ENCODE measurements at places on chromosomes 4 and X.

DNA sequence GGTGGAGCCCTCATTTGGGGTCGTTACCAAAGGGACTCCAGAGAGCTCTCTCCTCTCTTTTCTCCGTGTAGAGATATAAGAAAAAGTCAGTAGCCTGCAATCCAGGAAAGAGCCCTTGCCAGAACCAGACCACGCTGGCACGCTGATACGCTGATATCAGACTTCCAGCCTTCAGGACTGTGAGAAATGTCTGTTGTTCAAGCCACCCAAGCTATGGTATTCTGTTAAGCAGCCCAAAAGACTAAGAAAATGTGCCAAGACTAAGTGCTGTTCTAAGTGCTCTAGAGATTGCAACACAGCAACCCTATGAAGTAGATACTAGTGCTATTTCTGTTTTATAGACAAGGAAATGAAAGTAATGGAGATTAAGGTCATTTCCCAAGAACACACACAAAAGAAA lies 205.7 kb downstream of the CAMK2D start:
- no peak for DNase-seq

DNA sequence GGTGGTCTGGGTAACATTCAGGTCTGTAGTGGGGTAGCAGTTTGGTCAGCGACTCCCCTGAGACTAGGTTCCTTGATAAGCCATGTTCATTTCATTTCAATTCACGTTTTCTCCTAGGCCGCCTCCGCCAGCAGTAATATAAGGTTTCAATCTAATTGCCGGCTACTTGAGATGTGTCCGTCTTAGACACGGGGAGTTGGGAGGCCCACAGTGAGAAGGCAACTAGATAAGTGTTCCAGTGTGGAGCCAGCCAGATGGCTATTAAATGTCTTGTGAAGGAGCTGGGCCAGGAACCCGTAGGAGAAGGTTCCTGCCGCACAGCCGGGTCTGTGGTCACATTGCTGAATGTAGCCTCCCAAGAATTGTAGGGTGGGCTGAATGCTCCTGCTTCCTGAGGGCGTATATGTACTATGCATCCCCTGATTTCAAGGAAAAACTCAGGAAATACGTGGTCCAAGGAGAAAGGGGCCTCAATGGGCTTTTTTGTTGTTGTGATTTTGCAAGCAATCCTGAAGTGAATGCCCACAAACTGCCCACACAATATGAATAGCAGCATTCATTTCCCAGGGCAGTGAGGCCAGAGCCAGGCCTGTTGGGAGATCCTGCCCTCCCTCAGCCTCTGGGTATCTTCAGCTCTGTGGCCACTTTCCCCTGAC lies 220.6 kb upstream of the RPL34 start:
- no peak for DNase-seq

DNA sequence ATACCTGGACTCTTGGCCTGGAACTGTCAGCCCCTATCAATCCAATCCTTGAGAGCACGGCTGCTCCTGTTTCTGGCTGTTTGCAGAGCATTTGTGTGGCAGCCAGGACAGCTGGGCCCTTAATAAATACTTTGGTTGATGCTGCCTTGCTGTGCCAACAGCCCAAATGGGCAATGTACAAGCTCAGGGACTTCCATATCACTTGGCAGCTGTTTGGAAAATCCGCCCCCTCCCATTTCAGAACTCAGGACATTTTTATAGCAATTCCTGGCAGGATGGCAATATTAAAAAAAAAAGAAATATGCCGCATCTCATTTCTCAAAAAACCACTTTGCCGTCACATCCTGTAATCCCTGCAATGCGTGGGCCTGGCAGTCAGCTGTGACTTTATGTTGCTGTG lies 218.9 kb downstream of the HS3ST1 start:
- DNase-seq = no peak

- DNase-seq = no peak
These were observed 58.2 kb downstream of the WDR17 start for GRCh38 chr4:176123710-176124407.

GRCh38 chrX:8103655-8104054 lies 67.4 kb downstream of the VCX2 start:
- no peak for DNase-seq

GRCh38 chr4:35175487-35175886 lies 1068.8 kb downstream of the ARAP2 start:
- no peak for DNase-seq

GRCh38 chr4:111678479-111678878 lies 466.8 kb upstream of the FAM241A start:
- DNase-seq = no peak

DNA sequence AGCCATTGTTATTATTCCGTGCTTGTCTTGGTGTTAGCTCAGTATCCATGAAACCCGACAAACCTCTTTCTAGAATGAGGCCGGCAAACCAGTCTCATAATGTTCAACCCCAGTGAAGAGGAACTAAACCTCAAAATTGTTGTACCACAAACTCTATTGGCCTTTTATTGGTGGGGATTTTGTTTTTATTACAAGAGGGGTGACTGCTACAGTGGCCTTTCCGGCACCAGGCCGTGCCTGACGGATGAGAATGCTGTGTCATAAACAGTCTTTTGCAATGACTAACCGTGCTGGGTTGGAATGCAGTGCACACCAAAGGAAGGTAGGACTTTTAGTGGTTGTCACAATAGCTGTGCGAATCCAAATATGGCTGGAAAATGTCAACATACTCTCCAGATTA lies 60.8 kb downstream of the SHROOM2 start:
- DNase-seq = no peak

DNA sequence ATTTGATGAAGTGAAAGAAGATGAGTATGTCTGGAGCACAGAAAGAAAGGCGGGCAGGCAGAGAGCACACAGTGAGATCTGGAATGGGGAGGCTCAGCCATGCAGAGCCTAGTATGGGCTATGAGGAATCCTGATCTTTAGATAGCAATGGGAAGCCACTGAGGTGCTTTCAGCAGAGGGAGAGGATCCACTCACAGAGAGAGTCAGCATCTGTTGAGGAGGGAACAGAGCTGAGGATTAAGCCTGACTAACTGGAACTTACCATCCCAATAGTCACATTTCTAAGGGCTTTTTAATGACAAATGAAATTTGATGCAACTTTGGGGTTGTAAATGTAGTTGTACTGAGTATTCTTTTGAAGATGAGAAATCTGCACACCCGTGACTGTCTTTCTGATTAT lies 20.6 kb upstream of the FGFBP2 start:
- no peak for DNase-seq

DNA sequence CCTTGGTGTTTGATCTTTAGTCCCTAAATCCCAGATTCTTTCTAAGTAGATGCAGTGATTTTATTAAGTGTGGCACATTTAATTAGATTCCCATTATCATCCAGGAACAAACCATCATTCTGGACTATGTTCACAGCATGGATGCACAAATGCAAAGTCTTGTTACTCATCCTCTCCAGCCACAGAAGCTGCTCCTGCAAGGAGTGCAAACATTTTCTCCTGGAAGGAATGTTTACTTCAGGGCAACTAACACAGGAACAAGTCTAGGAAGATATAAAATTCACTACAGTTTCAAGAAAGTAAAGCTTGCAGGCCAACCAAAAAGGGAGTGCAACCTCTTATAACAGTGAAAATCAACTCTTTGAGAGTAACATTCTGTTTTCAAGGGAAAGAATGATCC lies 106.0 kb downstream of the IQCM start:
- DNase-seq = no peak

- DNase-seq = no peak
These were observed 14.9 kb downstream of the SPRY1 start for GRCh38 chr4:123411514-123411913.

DNA sequence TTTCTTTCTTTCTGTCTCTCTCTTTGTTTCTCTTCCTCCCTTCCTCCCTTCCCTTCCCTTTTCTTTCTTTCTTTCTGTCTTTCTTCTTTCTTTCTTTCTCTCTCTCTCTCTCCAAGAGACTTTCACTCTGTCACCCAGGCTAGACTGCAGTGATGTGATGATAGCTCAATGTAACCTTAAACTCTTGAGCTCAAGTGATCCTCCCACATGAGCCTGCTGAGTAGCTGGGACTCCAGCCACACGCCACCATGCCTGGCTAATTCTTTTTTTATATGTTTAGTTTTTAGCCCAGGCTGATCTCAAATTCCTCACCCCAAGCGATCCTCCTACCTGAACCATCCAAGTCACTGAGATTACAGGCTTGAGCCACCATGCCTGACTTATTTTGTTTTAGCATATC lies 64.3 kb upstream of the EMCN start:
- no peak for DNase-seq

DNA sequence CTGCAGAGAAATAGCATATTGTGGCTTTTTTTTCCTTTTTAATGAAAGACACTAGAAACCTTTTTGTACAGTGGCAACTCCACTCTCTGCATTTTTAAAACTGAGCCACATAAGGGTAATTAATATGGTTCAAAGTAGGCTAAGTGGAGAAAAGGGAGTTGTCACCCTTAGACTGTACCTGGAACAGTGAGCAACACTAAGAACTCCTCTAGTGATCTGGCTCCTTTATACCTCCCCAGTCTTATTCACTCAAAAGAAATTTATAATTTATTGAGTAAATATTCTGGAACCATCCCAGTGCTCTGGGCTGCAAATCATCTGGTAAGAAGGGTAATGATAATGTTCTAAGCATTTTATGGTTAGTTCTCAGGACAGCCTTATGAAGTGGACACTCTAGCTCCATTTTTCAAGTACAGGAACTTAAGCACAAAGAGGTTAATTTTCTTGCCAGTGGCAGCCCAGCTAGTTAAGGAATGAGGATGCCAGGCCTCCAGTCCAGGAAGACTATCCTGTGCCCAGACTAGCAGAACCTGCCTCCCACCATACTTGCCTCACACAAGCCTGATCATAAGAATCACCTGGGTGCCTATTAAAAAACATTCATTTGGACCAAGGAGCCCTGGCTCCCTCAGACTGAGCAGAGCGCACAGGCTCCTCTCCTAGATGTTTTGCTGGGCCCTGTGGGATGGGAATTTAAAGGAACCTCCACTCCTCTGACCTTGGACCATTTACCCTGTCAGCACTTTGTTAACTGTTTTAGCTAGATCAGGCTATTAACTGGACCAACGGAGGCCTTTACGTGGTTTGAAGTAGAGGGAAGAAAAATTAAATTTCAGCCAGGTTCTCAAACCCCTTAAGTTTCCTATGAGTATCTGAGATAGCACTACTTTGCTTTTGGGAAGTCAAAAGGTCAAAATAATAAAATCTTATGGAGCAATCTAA lies 102.6 kb downstream of the PDE5A start:
- DNase-seq = no peak

DNA sequence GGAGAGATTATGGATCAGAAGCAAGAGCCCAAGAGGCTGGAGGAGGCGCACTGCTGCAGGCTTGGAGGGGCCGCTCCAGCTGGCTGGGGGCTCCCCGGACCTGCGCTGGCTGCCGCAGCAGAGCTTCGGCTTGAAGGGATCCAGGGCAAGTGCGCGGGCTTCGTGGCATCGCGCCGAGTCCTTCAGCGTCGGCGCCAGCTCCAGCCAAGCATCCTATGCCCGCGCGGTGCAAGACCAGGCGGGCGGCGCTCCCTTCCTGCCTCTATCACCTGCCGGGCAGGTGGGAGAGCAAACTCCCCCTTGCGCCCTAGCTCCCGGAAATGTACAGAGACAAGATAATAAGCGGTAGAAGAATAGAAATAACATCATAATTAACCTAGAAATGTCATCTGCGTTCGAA lies 10.5 kb upstream of the UCP1 start:
- no peak for DNase-seq

- no peak for DNase-seq
These were observed 26.5 kb upstream of the HERC6 start for GRCh38 chr4:88352062-88352740.

DNA sequence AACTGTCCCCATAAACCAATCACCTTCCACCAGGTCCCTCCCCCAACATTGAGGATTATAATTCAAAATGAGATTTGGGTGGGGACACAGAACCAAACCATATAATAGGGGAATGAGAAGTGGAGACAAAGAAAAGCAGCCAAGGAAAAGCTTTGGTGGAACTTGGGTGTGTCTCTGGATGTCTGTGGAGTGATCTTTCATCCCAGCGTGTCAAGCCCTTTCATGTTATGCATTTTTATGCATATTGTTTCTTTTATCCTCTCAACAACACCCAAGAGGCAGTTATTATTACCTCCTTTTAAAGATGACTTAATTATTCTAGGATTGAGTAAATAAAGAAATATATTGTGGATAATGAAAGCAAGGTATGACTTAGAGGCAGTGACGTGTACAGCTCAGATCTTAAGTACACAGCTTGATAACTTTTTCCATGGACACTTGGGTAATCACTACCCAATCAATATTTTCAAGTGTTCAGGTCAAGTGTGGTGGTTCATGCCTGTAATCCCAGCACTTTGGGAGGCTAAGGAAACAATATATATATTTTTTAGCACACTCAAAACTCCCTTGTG lies 42.6 kb upstream of the HOPX start:
- DNase-seq = no peak

DNA sequence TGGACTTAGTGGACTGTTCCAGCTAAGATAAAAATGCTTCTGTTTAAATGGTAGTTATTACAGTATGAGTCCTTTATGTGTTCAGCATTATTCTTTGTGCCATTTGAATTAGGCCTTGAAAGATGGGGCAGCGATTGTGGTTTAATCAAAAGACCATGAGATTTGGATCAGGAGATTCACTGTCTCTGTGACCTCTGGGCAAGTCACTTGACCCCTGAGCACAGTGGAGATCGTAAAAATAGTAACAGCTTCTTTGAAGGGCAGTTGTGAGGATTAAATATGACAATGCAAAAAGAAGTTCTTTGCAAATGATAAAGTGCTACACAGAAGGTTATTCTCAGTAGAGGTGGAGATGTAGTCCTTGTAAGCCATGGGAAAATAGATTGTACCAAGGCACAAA lies 10.8 kb downstream of the CXCR3 start:
- DNase-seq = no peak

- DNase-seq = no peak
These were observed 58.6 kb upstream of the MCF2 start for GRCh38 chrX:139766545-139766983.

DNA sequence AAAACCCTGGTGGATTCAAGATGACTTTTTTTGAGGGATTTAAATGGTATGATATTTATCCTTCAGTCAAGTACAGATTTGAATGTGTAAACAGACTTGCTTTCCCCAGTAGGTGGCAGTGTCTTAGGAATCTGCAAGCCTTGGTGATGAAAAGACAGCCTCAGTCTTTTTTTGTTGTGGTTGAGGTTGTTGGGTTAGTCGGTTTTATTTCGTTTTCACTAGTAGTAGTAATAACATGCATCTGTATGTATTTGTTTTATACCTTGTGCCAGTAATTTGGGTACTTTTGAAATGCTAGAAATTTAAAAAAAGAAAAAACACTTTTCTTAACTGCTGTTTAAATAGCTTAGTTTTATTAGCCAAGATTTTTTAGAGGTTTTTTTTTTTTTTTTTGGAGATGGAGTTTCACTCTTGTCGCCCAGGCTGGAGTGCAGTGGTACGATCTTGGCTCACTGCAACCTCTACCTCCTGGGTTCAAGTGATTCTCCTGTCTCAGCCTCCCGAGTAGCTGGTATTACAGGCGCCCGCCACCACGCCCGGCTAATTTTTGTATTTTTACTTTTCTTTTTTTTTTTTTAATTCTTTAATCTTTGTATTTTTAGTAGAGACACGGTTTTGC lies 39.2 kb downstream of the COPS4 start:
- peak; percentile 33 for DNase-seq

- DNase-seq = no peak
These were observed 39.4 kb upstream of the TET2 start for GRCh38 chr4:105107095-105107856.

GRCh38 chr4:21952549-21952948 lies 4.0 kb upstream of the KCNIP4 start:
- no peak for DNase-seq

All from stimulated activated CD8-positive, alpha-beta memory T cell treated with anti-CD3 and anti-CD28 coated beads, Interleukin-2, amount 100 ng/mL, for 1 hour (primary cell).